ENCODE measurements at places on chromosomes 11 and 22.

DNA sequence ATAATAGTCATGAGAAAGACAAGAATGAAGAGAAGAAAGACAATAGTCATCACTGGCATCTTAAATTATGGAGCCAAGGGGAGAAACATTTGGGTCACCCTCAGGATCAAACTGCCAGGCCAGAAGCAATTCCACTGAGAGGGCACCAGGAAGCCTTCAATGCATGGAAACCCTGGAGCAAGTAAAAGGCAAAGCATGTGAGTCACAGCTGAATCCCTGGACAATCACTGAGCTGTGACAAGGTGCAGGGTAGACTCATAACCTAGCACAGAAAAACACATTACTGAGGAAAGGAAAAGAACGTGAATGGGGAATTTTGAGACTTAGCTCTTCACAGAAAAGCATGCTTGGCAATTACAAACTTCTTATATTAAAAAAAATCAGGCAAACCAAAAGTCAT, 1.6 kb downstream of the KCNJ1 start:
- H3K36me3 ChIP-seq = no peaks in the 10 kb centered on the region
- H3K4me1 ChIP-seq = peaks cover 27% of the 10 kb centered on the region
- DNase-seq = peak; percentile 69
- no peaks in the 10 kb centered on the region for H3K27me3 ChIP-seq
- H3K4me3 ChIP-seq = no peak overlapping the region

DNA sequence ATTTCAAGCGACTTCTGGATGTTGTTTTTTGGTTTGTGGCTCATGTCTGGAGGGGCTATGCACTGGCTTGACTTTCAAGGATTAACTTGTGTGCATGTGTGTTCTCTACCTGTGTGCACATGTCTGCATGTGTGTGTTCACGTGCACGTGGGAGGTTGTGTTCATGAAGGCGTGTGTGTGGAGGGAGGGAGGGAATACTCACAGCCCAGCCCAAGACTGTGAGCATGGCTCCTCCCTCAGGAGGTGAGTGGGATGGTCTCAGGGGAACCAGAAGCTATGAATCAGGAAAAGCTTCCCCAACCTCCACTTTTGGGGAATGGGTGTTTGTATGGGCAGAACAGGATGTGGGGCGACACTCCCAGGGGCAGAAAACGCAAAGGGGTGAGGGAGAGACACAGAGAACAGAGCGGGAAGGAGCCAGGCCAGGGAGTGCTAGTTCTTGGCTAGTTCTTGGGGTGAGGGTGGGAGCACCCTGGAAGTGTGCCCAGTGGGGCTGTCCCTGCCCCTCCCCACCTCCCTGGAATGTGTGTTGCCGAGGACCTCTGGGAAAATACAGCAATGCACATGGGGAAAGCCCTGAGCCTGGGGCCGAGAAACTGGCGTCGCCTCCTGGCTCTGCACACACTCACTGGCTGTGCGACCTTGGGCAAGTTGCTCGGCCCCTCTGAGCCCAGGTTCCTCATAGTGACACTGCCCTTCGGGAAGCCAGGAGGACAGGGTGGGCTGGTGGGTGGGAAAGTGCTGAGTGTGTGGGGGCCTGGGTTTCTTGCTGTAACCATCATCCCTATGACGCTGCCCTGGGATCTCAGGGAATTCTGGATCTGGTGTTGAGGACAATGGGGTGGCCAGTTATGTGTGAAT, 16.9 kb upstream of the ALX4 start:
- no peak for DNase-seq
- no peaks in the 10 kb centered on the region for H3K4me1 ChIP-seq
- H3K27me3 ChIP-seq = peaks cover 88% of the 10 kb centered on the region
- no peaks in the 10 kb centered on the region for H3K36me3 ChIP-seq
- H3K27ac ChIP-seq = no peak overlapping the region

- peaks cover 27% of the 10 kb centered on the region for H3K4me1 ChIP-seq
- no peak overlapping the region for H3K4me3 ChIP-seq
- peaks cover 5% of the 10 kb centered on the region for H3K36me3 ChIP-seq
- no peaks in the 10 kb centered on the region for H3K27me3 ChIP-seq
Measured at GRCh38 chr11:69075421-69076128, 26.8 kb downstream of the TPCN2 start.

DNA sequence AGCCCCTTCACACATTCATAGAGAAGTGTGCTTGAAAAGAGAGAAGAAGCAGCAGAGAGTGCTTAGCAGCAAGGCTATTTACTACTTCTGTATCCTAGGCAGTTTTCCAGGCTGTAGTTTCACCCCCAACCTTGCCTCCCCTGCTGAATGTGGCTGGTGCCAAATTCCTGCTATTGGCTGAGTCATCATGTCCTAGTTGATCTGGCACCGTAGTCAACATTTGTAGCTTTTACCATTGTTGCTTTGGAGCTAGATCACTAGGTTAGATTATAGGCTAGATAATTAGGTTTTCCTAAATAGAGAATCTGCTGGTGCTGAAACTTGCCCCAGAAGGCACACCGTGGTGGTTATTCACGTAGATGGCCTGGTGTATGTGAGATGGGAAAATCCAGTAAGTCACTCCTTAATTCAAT, 32.7 kb downstream of the ARHGAP42 start:
- no peaks in the 10 kb centered on the region for H3K27me3 ChIP-seq
- peaks cover 28% of the 10 kb centered on the region for H3K4me1 ChIP-seq
- peak; percentile 94 for DNase-seq
- peak overlapping the region; percentile 78 for H3K27ac ChIP-seq
- H3K4me3 ChIP-seq = peak overlapping the region; percentile 10

DNA sequence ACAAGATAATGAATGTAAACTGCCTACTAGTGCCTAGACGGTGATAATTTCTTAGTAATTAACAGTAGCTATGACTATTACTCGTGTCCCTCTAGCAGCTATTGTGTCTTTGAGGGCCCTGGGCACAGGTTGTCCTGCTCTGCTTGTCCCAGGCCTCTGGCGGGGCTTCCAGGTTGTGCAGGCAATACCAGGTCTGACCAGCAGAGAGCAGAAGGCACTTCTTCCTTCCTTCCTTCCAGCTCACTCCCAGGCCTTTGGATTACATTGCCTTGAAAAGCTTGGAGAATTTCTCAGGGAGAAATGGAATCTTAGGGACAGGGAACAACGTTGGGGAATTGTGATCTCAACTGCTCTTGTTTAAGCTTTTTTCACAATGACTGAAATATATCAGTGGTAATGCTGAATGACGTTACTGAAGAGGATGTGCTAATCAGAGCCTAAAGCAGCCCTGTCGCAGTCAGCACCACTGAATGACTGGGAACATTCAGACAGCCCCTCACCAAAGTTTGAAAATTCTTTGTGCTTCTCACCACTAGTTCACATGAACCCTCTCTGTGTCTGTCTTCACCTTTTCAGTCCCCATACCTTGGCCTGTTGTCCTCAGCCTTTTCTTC, 8.4 kb upstream of the CCKBR start:
- H3K27ac ChIP-seq = no peak overlapping the region
- DNase-seq = peak; percentile 78
- H3K36me3 ChIP-seq = no peaks in the 10 kb centered on the region
- H3K27me3 ChIP-seq = peaks cover 17% of the 10 kb centered on the region
- no peak overlapping the region for H3K4me3 ChIP-seq
- H3K4me1 ChIP-seq = no peaks in the 10 kb centered on the region

DNA sequence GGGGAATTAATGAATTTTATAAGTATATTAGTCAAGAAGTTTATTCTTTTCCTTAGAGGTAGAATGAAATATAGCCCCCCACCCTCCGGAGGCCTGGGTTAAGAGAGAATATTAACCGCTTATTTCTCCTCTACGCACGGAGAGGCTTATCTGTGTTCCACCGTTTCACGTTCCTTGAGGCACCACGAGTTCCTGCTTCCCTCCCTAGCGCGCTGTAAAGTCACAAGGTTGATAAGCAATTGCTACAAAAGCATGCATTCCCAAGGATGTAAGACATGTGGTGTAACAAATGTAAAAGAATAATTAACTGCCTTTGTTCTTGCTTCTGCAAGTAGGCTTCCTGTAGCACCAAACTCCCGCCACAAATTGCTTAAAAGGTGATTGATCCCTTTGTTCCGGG, 1.5 kb upstream of the ANKRD42 start:
- peak overlapping the region; percentile 96 for H3K4me3 ChIP-seq
- no peak overlapping the region for H3K27ac ChIP-seq
- DNase-seq = no peak
- H3K36me3 ChIP-seq = peaks cover 20% of the 10 kb centered on the region
- no peaks in the 10 kb centered on the region for H3K27me3 ChIP-seq

DNA sequence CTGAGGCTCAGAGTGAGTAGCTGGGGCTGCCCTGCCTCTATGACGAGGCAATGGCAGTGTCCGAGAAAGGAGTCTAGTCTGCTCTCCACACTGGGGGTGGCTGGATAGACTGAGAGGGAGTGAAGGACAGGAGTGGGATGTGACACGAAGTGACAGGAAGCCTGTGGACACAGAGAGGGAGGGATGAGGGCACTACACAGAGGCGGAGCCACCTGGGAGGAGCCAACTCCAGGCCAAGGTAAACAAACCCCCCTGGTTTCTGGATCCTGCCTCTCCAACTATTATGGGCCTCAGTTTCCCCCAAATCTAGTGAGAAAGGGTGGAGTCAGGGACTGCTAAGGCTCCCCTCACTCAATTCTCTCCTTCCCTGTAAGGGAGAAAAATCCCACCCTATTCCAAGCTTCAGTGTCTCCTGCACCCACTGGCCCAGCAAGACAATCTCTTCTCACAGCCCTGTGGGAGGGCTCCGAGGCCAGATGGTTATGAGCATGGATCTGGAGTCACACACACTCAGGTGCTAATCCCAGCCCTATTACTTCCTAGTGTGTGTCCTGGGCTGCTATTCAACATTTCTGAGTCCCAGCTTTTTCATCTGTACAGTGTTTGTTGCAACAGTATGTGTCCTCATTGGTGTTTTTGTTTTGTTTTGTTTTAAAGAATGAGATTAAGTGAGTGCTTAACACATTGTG, 24.9 kb downstream of the ASPHD2 start:
- H3K27ac ChIP-seq = no peak overlapping the region
- no peak for DNase-seq
- no peaks in the 10 kb centered on the region for H3K27me3 ChIP-seq
- H3K4me3 ChIP-seq = no peak overlapping the region
- no peaks in the 10 kb centered on the region for H3K36me3 ChIP-seq

DNA sequence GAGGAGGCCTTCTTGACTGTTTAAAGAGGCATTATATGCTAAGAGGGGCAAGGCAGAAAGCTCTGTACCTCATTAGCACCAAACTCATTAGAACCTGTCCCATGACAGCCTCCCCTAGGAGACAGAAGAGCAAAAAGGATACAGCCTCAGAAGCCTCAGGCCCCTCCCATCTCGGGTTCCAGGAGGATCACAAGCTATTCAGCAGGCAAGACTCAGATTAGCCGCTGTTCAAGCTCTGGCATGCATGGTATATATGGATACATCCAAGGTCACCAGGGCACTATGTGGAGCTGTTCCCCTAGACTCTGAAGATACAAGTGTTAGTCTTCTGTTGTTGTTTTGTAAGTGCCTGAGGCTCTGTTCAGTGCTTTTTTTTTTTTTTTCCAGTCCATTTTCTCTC, 32.1 kb downstream of the ATXN10 start:
- peaks cover 42% of the 10 kb centered on the region for H3K36me3 ChIP-seq
- no peak overlapping the region for H3K27ac ChIP-seq
- H3K4me3 ChIP-seq = no peak overlapping the region
- no peak for DNase-seq
- H3K27me3 ChIP-seq = no peaks in the 10 kb centered on the region

DNA sequence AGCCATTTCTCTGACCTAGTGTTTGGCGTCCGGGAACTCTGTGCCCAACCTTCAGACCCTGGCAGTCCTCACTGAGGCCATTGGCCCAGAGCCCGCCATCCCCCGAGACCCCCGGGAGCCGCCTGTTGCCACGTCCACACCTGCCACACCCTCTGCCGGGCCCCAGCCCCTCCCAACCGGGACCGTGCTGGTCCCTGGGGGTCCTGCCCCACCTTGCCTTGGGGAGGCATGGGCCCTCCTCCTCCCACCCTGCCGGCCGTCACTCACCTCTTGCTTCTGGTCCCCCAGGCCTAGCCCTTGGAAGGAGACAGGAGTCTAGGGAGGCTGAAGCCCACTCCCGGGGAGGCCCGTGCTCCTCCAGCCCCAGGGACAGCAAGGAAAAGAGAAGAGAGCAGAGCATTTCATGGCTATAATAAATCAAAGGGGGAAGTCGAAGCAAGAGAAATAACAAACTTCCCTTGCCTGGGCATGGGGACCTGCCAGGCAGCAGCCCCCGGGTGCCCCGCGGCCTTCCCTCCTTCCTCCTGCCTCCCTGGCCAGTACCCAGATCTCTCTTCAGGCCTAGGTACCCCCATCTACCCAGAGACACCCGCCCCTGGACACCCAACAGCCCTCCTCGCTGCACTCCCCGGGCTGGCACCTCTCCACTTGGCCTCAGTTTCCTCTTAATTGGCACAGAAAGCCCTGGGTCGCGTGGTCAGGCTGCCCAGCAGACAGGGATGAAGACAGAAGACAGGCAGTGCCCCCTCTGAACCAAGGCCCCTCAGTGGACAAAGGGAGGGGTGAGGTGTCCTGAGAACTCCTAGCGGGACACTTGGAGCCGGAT, 13.0 kb upstream of the SLC39A13 start:
- H3K27me3 ChIP-seq = no peaks in the 10 kb centered on the region
- no peak overlapping the region for H3K27ac ChIP-seq
- no peak overlapping the region for H3K4me3 ChIP-seq
- H3K36me3 ChIP-seq = no peaks in the 10 kb centered on the region

DNA sequence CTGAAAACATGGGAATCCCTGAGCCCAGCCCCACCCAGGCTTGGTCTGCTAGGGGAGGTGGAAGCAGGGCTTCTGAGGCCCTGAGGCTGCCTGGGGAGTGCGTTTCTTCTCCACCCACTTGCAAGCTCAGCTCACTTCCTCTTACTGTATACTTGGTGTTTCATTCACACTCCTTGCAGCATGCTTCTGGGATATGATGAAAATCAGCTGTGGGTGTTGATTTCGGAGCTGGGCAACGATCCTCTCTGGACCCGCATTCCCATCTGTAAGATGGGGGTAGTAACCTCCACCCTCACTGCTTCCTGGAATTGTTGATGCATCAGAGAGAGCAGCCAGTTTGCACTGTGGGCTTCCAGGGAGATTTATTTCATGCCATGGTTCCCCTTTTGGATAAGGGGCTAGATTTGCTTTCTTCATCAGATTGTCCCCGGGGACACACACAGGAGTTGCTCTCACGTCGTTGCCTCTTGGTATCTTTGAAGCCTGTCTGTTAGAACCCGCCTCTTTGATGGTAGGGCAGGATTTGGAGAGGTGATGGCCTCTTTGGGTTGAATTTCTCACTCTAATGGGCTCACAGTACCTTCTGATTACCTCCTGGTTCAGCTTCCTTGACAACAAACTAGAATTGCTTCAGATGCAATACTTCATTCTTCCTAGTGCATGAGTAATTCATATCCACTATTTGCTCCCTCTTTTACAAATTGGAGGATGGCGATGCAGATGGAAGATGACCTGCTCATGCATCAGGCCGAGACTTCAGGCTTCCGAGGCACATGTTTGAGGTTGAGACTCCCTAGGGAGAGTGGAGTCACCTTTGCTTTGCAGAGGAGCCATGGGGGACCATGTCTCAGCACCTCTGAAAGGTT, 40.4 kb downstream of the BCR start:
- H3K27ac ChIP-seq = no peak overlapping the region
- no peak overlapping the region for H3K4me3 ChIP-seq
- no peaks in the 10 kb centered on the region for H3K36me3 ChIP-seq

GRCh38 chr11:27039873-27040272, 742 bp upstream of the BBOX1 start:
- DNase-seq = no peak
- no peaks in the 10 kb centered on the region for H3K4me1 ChIP-seq
- no peak overlapping the region for H3K4me3 ChIP-seq
- no peak overlapping the region for H3K27ac ChIP-seq
- H3K36me3 ChIP-seq = no peaks in the 10 kb centered on the region

GRCh38 chr22:50316114-50317065, 8.9 kb upstream of the PLXNB2 start:
- H3K4me1 ChIP-seq = no peaks in the 10 kb centered on the region
- DNase-seq = no peak
- no peak overlapping the region for H3K4me3 ChIP-seq
- no peaks in the 10 kb centered on the region for H3K36me3 ChIP-seq
- no peaks in the 10 kb centered on the region for H3K27me3 ChIP-seq
